Stimulated activated CD4-positive, alpha-beta T cell treated with anti-CD3 and anti-CD28 coated beads, TNF-alpha, amount 100 ng/mL, for 24 hours (primary cell): ENCODE measurements at places on chromosomes 4 and X.

DNA sequence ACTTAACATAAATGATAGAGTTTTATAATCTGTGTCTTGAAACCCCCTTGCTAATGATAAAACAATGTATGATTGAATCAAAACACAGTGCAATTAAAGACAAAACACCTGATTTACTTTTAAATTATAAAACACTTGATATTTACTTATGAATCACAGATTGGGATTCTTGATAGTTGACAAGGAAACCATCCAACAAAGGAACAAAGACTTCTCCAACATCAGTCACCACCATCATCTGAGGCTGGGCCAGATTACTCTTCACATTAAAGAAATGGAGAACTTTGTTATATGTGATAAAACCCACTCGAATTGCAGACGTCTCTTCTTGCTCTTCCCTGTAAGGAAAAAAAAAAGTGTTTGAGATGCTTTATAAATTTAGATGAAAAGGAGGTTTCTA is 67.4 kb downstream of the METTL14 start:
- DNase-seq: no peak

DNA sequence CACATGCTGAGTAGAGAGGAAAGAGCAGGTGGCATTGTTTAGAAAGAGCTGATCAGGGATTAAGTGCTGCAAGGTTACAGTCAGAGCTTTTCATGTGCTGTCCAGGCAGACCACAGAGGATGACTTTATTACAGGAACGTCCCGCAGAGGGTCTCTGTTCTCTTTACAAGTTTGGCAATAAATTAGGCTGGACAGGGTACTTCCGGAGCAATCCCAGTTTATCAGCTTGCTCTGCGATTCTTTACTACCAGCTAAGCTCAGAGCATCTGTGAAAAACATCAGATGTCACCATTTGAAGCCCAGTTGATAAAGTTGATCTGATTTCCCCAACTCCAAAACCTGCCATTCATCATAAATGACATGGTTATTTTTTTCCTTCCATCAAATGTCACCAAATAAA is 633.1 kb downstream of the NLGN4X start:
- DNase-seq: no peak

GRCh38 chrX:45353456-45353855 is 152.8 kb upstream of the DIPK2B start:
- no peak for DNase-seq

DNA sequence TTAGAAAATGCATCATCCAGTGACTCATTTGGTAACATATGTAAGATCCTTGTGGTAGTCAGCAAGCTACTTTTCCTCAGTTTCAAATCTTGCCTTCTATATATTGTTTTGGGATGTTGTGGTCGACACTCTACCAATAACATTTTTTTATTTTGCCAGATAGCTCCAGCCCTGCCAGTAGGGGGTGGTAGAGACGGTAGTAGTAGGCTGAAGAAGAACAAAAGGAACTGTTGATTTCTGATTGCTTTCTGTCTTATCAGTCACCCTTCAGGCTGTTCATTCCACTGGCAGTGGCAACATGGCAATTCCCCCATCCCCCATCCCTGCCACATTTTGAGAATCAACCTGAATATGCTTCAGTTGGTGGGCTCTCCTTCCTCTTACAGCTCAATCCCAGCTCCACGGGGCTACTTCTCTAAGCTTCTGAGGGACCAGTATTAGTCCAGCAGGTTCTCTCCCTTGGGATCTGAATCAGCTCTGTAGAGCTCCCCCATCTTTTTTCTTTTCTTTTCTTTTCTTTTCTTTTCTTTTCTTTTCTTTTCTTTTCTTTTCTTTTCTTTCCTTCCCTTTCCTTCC is 171.5 kb upstream of the VEGFC start:
- DNase-seq: no peak

GRCh38 chrX:149987613-149988012 is 49.3 kb upstream of the EOLA2 start:
- DNase-seq: no peak

DNA sequence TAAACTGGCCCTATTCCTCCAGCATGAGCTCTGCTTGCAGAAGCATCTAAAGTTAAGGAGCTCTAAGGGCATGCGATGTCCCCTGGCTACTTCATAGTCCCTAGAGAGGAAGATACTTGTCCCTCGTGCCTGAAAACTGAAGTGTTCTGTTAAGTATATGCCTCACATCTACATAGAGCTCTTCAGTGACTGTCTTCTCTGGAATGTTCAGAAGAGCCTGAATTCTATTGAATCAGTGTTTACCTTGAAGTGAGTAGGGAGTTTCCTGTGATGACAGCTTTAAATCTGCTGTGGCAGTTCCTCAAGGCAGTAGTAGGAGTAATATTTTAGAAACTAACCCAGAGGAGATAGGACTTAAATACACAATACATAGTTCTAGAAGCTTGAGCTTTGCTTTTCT is 111.2 kb downstream of the ZNF518B start:
- no peak for DNase-seq

GRCh38 chr4:60652933-60653332 is 547.2 kb upstream of the ADGRL3 start:
- no peak for DNase-seq

- no peak for DNase-seq
Observed at GRCh38 chr4:121053601-121054143, 18.7 kb downstream of the NDNF start.

- DNase-seq: no peak
Observed at GRCh38 chr4:106222548-106222947, 93.5 kb downstream of the TBCK start.

DNA sequence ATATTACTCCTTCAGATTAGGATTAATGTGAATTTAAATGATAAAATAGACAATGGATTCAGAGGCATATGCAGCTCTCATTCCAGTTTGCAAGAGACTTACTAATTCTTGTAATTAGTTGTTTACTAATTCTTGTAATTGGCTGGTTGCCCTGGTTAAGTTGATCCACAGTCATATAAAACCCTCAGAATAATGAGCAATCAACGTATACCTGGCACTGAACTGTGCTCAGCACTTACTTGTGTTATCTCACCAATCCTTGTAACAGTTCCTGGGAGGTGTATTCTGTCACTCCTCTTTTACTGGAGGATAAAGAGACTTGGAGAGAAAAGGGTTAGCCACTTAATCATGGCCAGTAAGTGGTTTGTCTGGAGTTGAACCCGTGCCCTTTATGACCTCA is 10.5 kb downstream of the HERC5 start:
- no peak for DNase-seq

DNA sequence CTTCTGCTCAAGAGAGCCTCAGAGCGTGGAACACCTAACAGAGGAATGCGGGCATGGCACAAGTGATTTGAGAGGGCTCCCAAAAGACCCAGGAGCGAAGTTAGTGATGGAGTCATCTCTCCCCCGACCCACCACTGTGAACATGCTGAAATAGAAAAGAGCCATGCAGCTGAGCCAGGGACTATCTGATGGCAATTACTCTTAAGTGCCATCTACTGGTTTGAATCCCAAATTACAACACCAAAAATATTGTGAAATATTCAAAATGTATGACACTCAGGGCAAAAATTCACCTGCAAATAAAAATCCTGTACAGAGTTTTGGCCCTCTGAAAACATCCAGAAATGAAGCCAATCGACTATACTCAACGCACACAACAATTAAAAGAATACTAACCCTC is 2038.9 kb upstream of the ADGRL3 start:
- DNase-seq: no peak

- DNase-seq: no peak
Observed at GRCh38 chrX:13662355-13662791, 9.4 kb downstream of the TCEANC start.

GRCh38 chr4:2604614-2605013 is 68.2 kb downstream of the FAM193A start:
- DNase-seq: no peak

- DNase-seq: no peak
Observed at GRCh38 chr4:182400790-182401189, 157.6 kb downstream of the TENM3 start.

GRCh38 chrX:98523026-98523425 is 1639.3 kb downstream of the RPA4 start:
- DNase-seq: no peak

- no peak for DNase-seq
Observed at GRCh38 chr4:156038772-156039171, 85.1 kb upstream of the CTSO start.

GRCh38 chr4:125994024-125994423 is 679.3 kb downstream of the FAT4 start:
- DNase-seq: no peak

DNA sequence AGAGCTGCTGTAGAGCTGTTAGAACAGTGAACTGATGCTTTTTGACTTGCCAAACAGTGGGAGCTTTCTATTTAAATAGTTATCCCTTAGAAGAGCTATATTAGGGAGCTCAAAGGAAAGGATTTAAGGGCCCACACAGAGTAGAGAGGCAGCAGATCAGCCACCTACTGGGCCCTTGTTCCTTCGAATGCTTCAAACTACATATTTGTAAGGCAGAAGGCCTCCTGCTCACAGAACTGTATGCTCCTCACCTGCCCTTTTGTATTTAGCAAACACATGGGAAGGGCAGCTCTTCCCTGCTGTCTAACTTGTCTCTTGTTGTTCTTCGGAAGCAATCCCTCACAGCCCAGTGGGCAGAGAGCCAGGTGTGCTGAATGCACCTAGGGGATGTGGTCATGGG is 38.0 kb downstream of the IL1RAPL1 start:
- no peak for DNase-seq

- no peak for DNase-seq
Observed at GRCh38 chrX:150607201-150607600, 38.8 kb downstream of the MTM1 start.

- DNase-seq: no peak
Observed at GRCh38 chr4:76764251-76764650, 133.7 kb downstream of the SOWAHB start.

GRCh38 chrX:129123795-129124194 is 399.5 kb downstream of the SMARCA1 start:
- no peak for DNase-seq

DNA sequence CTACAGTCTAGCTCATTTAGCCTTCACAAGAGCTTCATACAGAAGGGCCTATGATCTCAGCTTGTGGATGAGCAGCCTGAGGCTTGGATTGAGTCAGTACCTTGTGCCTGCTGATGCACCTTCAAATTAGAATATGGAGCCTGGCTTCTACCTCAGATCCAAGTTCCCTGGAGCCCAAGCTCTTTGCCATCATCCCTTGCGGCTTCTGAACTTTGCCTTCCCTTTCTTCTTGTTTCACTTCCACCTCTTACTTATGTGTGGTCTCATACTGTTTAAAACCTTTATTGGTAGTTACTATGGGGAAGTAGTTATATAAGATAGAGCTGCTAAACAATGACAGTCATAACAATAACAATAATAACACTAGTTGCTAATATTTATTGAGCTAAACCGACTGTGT is 84.3 kb upstream of the AFF2 start:
- DNase-seq: no peak

DNA sequence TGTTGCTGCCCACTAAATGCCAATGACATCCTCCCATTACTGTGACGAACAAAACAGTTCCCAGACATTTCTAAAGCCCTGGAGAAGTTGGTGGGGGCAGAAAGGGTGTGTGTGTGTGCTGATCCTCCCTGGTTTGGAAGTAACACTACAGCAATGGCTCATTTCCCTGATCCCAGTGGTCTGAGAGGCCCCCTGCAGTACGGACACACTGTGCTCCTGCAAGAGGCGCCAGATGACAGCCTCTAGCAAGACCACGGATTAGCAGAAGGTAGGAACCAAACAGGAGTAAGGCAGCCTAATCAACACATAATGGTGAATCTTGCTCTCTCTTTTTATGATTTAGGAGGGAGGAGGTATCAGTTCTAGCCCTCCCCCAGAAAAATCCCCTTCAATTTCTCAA is 49.6 kb downstream of the CHRDL1 start:
- DNase-seq: no peak

DNA sequence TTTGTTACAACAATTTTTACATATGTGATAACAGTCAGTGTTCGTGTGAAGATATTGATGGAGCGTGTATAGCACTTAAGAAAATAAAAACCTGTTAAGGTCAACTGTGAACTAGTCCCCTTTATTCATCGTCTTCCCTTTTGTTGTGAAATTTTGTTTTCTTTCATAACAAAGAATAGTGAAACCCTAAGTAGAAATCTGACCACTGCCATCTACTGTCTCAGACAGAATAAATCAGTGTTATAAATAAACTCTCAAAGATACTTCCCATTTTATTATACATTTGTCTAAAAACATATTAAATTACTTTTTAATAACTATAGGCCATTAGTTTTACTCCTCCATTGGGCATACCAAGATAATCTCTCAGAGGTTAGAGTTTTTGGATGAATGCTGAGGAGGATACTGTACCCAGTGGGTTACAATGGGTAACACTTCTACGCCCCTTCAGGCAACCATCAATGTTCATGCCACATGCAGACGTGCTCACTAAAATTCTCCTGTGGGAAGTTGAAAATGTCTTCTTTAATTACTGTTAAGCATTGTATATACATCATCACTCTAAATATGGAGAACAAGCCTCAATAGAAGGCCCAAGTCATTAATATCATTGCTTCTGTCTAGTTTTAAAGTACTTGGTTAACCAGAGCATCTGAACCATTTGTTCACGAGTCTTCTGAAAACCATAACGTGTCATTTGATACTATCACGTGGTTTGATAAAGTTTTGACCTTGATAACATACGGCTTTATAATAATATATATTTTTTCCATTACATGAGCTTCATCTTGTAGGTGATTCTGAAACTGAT is 171.2 kb downstream of the TMA16 start:
- DNase-seq: no peak

DNA sequence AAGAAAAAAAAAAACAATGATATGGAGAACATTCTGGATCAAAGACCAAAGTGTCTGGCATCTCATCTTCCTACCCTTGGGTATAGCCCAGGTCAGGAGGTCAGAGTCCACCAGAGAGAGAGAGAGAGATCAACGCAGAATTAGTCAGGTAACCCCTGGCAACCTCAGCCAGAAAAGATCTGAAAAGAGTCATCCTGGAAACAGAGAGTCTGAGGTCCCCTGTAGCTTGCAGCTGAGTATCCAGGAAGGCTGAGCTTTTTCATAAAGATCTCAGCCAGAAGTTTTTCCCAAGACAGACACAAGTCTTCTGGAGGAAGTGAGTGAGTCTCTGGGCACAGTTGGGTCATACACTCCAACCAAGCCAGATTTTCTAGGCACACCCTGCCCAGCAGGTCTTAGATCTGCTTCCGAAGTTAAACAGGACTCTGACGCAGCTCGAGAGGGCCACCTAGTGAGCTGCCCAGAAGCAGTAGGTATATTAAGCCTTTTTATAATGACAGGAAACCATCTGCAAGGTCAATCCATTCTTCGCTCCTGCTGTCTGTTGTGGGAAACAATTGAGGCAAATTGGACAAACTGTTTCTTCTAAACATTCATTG is 35.7 kb downstream of the ACE2 start:
- no peak for DNase-seq

DNA sequence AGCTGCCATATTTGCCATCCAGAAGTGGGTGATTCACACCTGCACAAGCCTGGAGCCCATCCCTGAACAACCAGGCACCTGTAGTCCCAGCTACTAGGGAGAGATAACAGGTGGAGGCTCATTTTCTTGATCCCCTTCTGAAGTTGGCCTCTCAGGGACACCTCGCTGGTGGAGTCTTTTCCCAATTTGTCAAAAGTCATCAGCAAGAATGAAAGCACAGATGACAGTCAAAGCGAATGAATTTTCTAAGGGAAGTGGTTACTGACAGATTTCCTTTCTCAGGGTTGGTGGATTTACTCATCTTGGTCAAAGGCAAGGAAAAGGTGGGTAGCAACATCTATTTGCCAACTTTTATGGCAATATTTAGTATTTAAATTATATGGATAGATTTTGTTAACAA is 36.5 kb downstream of the FGFBP1 start:
- no peak for DNase-seq
